ENCODE measurements at places on chromosomes 1 and 21. TPM values are rescaled to one million over a fixed set of nuclear protein-coding genes. Genes with fewer than 3 reads are reported as not detected.

GRCh38 chr1:82934074-82934473 is 1064.9 kb downstream of the TTLL7 start:
- no peak overlapping the region for H3K4me3 ChIP-seq
- H3K4me1 ChIP-seq = peaks cover 5% of the 10 kb centered on the region
- no peaks in the 10 kb centered on the region for H3K27me3 ChIP-seq

- H3K27me3 ChIP-seq = no peaks in the 10 kb centered on the region
- H3K4me3 ChIP-seq = no peak overlapping the region
- no peak overlapping the region for H3K27ac ChIP-seq
- no peak for ATAC-seq
- peaks cover 4% of the 10 kb centered on the region for H3K4me1 ChIP-seq
- H3K36me3 ChIP-seq = peaks cover 80% of the 10 kb centered on the region
Observed at GRCh38 chr1:230957580-230957989, 21.1 kb downstream of the TTC13 start.

USH2A gene
- not detected for total RNA-seq

- peak overlapping the region; percentile 1 for H3K27ac ChIP-seq
- H3K4me3 ChIP-seq = no peak overlapping the region
- H3K27me3 ChIP-seq = no peaks in the 10 kb centered on the region
- no peaks in the 10 kb centered on the region for H3K4me1 ChIP-seq
- ATAC-seq = peak; percentile 87
Observed at GRCh38 chr1:168082008-168082876, 54.5 kb downstream of the GPR161 start.

S100A10 gene
- 181 TPM for total RNA-seq

DNA sequence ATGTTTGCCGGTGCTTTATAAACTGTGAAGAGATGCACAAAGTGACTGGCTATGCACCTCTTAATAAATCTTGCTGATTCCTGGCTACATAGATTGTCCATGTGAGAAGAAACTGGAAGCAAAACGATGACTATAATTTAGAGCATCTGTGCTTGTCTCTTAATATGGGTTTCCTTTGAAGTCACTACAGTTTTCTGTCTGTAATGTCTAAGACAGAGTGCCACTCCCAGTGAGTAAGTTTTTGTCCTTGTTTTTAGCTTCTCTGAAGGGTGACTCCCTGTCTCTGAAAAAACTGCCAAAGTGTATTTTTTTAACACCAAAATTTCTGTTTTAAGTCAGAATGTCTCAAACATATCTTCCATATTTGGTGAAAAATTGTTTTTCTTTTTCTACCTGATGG is 175.1 kb downstream of the FASLG start:
- peaks cover 6% of the 10 kb centered on the region for H3K27me3 ChIP-seq
- H3K27ac ChIP-seq = no peak overlapping the region
- H3K4me3 ChIP-seq = no peak overlapping the region

RNF186 gene
- not detected for total RNA-seq

GRCh38 chr1:97170300-97170699 is 448.7 kb downstream of the PTBP2 start:
- no peak overlapping the region for H3K4me3 ChIP-seq
- no peaks in the 10 kb centered on the region for H3K36me3 ChIP-seq
- H3K27me3 ChIP-seq = no peaks in the 10 kb centered on the region
- no peak overlapping the region for H3K27ac ChIP-seq

TRIM67 gene
- total RNA-seq = not detected

- H3K27me3 ChIP-seq = no peaks in the 10 kb centered on the region
- H3K4me1 ChIP-seq = no peaks in the 10 kb centered on the region
- no peak overlapping the region for H3K27ac ChIP-seq
- no peak for ATAC-seq
Observed at GRCh38 chr1:64839261-64839660, 94.4 kb downstream of the RAVER2 start.

DNA sequence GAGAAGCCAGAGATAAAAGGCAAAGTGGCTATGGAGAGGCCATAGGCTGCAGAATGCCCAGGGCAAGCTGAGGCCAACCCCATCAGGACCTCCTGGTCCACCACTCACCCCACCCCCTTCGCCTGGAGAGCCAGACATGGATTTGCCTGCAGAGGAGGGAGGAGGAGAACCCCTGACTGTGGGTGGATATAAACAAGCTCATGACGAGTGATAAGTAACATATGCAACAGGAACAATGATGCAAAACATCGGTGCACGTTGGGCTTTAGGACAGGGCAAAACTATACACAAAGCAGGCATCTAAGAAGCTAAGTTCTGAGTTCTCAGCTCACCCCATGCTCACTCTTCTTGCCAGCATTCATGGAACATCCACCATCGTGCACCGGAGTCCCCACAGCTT is 150.3 kb downstream of the ETS2 start:
- H3K27ac ChIP-seq = no peak overlapping the region
- H3K36me3 ChIP-seq = no peaks in the 10 kb centered on the region
- ATAC-seq = no peak

- ATAC-seq = no peak
- H3K4me1 ChIP-seq = no peaks in the 10 kb centered on the region
- no peak overlapping the region for H3K4me3 ChIP-seq
- H3K36me3 ChIP-seq = no peaks in the 10 kb centered on the region
- no peak overlapping the region for H3K27ac ChIP-seq
Observed at GRCh38 chr1:21861602-21862429, 49.8 kb downstream of the LDLRAD2 start.

LCK gene
- 228 TPM for total RNA-seq

- H3K36me3 ChIP-seq = no peaks in the 10 kb centered on the region
- H3K4me3 ChIP-seq = no peak overlapping the region
- no peak overlapping the region for H3K27ac ChIP-seq
Observed at GRCh38 chr1:103112546-103112945, 4.2 kb upstream of the COL11A1 start.

- H3K27ac ChIP-seq = no peak overlapping the region
- H3K4me1 ChIP-seq = no peaks in the 10 kb centered on the region
- no peak for ATAC-seq
- no peak overlapping the region for H3K4me3 ChIP-seq
- no peaks in the 10 kb centered on the region for H3K36me3 ChIP-seq
Observed at GRCh38 chr1:245710961-245711903, 556.4 kb downstream of the KIF26B start.

DNA sequence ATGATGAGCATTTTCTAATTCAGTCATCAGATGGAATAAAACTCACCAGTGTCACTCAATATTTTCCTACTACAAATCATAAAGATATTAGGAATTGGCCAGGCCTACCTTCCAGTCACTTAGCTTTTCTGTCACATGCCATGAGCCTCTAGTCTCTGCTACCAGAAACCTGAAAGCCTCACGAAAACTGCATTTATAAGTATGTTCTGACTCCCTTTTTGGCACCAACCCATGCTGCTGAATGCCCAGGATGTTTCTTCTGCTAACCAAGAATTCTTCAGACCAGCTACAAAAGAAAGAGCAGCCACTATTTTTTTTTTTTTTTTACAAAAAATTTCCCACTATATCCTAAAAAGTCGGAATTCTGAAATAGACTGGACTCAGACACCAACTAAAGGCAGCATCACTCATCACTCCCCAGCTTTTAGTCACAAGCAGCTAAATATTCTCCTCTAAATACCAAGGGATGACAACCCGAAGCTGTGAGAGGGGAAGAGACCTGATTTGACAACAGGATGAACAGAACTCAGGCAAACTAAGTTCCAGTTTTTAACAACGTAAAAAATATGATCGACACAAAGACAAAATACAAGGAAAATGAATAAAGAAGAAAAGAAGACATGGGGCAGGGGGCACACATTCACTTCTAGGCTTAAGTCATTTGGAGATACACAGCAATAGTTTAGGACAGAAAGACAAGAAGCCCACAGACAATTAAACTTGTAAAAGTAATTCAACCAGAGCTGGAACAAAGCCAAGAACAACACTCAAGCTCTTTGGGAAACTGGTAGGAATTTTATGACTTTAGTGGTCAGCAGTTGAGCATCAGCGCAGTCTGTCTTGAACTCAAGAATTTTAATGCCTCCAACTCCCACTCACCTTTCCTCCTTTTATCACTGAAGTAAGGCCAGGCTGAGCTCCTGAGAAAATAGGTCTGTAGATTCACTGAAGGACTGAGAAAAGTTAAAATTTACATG is 1.7 kb downstream of the DCAF8 start:
- H3K4me3 ChIP-seq = peak overlapping the region; percentile 98
- peaks cover 28% of the 10 kb centered on the region for H3K4me1 ChIP-seq
- no peak for ATAC-seq
- H3K27ac ChIP-seq = peak overlapping the region; percentile 99
- H3K27me3 ChIP-seq = no peaks in the 10 kb centered on the region

GRCh38 chr1:246099570-246099969 is 407.5 kb downstream of the SMYD3 start:
- no peak overlapping the region for H3K27ac ChIP-seq
- no peak for ATAC-seq
- no peak overlapping the region for H3K4me3 ChIP-seq
- H3K27me3 ChIP-seq = no peaks in the 10 kb centered on the region

DNA sequence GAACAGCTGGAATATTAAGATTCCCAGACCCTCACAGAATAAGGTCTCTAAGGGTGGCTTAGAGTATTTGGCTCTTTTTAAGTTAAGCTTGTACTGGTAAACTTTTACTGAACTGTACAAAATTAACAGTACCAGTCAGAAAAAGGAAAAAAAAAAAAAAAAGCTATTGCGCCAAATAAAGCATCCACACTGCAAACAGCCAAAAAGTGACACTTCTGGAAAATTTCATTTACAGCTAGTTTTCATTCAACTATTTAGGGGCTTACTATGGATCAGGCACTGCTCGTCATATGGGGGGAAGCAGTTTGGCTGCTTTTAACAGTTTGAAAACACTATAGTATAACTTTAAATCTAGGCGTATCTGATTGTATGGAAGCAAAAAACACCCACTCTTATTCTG is 139.6 kb downstream of the EIF4G3 start:
- no peaks in the 10 kb centered on the region for H3K27me3 ChIP-seq
- H3K4me1 ChIP-seq = peaks cover 7% of the 10 kb centered on the region
- no peak for ATAC-seq
- peaks cover 8% of the 10 kb centered on the region for H3K36me3 ChIP-seq

DNA sequence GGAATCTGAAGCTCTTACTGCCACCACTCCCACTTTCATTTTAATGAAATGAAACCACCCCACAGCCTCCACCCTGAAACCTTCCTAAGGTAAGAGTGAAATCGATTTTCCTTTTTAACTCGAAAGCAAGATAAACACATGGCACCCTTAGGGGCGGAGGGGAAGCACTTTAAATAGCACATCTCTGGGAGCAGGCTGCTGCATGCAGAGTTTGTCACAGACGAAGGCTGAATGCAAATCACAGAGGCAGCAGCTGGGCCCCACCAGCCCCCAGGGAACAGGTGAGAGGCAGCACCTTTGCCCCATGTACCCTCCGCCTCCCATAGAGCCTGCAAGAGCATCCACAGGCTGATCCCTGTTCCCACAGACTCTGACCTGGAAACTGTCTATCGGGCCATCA is 60.0 kb upstream of the GRIK3 start:
- no peaks in the 10 kb centered on the region for H3K4me1 ChIP-seq
- no peaks in the 10 kb centered on the region for H3K36me3 ChIP-seq
- H3K27ac ChIP-seq = no peak overlapping the region
- H3K27me3 ChIP-seq = peaks cover 32% of the 10 kb centered on the region

GRCh38 chr1:58768971-58769808 is 14.7 kb downstream of the JUN start:
- H3K36me3 ChIP-seq = no peaks in the 10 kb centered on the region
- no peaks in the 10 kb centered on the region for H3K4me1 ChIP-seq
- H3K27ac ChIP-seq = no peak overlapping the region
- H3K27me3 ChIP-seq = peaks cover 3% of the 10 kb centered on the region
- no peak overlapping the region for H3K4me3 ChIP-seq

NECTIN4 gene
- 0.22 TPM for total RNA-seq

VWA5B1 gene
- total RNA-seq = not detected

GRCh38 chr1:24126018-24126671 is 14.2 kb upstream of the MYOM3 start:
- peak; percentile 64 for ATAC-seq
- H3K36me3 ChIP-seq = no peaks in the 10 kb centered on the region
- H3K27me3 ChIP-seq = peaks cover 3% of the 10 kb centered on the region
- H3K4me3 ChIP-seq = no peak overlapping the region

DNA sequence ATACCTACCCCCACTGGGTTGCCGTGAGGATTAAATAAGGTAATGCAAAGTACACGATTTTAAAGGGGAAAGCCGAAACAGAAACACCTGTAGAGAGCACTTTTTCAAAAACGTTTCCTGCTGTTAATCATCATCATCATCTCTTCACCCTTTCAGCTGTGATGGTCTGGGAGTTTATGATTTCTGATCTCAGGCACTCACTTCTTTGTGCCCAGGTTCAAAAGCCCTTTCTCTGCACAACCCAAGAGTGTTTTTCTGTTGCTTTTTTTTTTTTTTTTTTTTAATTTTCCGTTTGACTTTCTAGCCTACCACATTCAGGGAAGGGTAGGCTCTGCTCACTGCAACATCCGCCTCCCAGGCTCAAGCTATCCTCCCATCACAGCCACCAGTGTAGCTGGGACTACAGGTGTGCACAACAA is 936 bp upstream of the UBXN11 start:
- peaks cover 21% of the 10 kb centered on the region for H3K4me1 ChIP-seq
- H3K27me3 ChIP-seq = no peaks in the 10 kb centered on the region
- peak overlapping the region; percentile 95 for H3K27ac ChIP-seq
- H3K36me3 ChIP-seq = peaks cover 4% of the 10 kb centered on the region
- peak; percentile 8 for ATAC-seq

DNA sequence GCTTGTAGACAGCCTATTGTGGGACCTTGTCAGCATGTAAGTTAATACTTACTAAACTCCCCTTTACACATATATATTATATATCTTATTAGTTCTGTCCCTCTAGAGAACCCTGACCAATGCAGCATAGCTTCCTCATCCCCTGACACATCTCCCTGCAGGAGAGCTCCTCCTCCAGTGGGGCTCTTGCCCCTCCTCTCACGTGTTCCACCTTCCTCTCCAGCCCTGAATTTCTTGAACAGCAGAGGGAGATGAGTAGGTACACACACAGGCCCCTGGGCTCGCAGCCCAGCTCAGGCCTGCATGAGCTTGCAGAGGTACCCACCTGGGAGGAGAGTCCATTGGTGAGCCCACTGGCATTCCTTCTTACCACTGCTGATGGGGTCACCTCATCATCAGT is 27.3 kb upstream of the GOLT1A start:
- no peak overlapping the region for H3K27ac ChIP-seq
- no peak for ATAC-seq
- H3K36me3 ChIP-seq = no peaks in the 10 kb centered on the region
- H3K4me3 ChIP-seq = no peak overlapping the region

- H3K36me3 ChIP-seq = no peaks in the 10 kb centered on the region
- H3K4me1 ChIP-seq = no peaks in the 10 kb centered on the region
- H3K27me3 ChIP-seq = peaks cover 16% of the 10 kb centered on the region
- no peak for ATAC-seq
Observed at GRCh38 chr21:37358397-37358796, 8.2 kb upstream of the DYRK1A start.

ANKRD65 gene
- not detected for total RNA-seq

- H3K4me1 ChIP-seq = peaks cover 4% of the 10 kb centered on the region
- no peak overlapping the region for H3K27ac ChIP-seq
- H3K4me3 ChIP-seq = no peak overlapping the region
- H3K27me3 ChIP-seq = peaks cover 38% of the 10 kb centered on the region
- ATAC-seq = no peak
Observed at GRCh38 chr1:92031281-92032110, 1.7 kb downstream of the EPHX4 start.

- H3K4me1 ChIP-seq = peaks cover 24% of the 10 kb centered on the region
- H3K4me3 ChIP-seq = no peak overlapping the region
- no peaks in the 10 kb centered on the region for H3K27me3 ChIP-seq
- peaks cover 33% of the 10 kb centered on the region for H3K36me3 ChIP-seq
Observed at GRCh38 chr1:161012420-161012819, 8.5 kb downstream of the F11R start.
